ENCODE measurements at places on chromosomes 1 and 21.

DNA sequence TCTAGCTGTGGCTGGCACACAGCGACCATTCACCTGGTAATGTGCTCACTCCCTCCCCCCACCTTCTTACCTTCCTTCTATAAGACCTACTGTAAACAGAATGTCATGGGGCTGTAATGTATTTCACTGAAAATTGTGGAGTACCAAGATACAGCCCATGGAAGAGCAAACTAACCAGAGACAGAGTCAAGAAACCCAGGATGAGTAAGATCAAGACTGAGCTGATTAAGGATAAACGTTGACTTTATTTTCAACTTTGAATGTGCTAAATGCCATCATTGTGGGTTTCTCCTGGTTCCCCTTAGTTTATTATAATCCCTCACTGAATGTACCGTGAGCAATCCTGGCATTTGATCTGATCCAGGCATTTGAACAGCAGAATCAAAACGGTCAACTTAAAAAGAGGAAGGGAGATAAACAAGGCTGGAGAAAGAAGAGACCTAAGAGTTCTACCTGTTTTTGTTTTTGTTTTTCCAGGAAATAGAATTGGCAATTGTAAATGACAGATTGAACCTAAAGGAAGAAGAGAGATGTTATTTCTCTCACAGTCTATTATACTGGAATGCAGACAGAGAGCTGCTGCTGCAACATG is 16.1 kb upstream of the ATP1B1 start:
- DNase-seq, result no peak

DNA sequence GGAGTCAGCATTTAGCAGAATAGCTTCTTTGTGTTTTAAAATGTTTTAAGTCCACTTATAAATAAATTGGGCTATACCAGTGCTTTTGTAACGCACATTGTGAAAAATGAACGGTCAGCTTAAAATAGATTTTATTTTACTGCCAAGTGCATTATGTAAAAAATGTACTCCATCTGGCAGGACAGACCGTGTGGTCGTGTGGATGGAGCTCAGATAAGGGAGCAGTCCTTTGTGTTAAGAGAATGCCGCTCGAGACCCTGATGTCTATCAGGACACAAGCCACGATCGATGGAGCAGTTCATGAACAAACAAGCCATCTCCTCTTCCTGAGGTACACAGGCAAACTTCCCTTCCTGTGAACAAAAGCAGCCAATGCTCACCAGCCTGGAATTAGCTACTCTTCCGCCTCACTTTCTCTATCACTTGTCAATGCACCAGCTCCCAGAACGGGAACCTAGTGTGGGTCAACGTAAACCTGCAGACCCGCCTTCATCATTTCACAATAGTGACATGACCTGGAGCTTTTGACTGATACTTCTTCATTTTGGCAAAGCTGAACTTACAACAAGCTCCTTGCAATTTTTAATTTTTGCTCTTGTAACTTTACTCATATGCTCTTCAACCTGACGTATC is 243.5 kb downstream of the TGFB2 start:
- no peak for DNase-seq

DNA sequence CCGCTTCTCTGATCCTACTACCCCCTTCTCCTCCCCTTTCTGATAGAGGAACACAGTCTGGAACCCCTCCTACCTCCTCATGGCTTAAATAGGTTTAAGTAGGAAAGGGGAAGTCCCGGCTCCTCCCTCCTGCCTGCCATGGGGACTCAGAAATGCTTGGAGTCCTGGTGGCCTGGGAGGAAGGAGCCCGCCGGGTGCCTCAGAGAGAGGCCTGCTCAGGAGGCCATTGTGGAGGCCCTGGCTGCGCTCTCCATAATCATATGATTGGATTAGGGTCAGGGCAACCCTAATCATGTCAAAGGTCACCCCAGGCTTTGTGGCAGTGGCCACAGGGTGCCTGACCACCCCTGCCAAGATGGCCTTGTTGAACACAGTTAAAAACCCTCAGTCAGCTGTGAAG is 29.0 kb downstream of the WNT3A start:
- no peak for DNase-seq

DNA sequence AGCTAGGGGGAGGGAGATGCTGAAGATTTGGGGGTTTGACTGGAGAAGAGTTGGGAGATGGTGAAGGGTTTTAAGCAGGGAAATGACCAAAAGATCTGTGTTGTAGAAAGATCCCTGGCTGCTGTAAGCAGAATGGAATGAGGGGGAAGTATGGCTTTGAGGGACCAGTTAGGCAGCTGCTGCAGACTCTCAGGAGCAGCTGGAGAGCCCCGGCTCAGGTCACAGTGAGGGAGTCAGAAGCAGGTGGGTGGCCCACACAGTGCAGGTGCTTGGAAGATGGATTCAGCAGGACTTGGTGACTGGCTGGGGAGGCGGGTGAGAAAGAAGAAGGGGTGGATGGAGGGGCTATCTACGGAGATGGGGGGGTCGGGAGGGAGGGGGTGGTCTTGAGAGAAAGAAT is 35.7 kb downstream of the EDN2 start:
- peak; percentile 52 for DNase-seq

GRCh38 chr1:21331752-21332478 is 41.7 kb upstream of the ECE1 start:
- no peak for DNase-seq

GRCh38 chr1:93437976-93438605 is 9.8 kb upstream of the FNBP1L start:
- peak; percentile 14 for DNase-seq

DNA sequence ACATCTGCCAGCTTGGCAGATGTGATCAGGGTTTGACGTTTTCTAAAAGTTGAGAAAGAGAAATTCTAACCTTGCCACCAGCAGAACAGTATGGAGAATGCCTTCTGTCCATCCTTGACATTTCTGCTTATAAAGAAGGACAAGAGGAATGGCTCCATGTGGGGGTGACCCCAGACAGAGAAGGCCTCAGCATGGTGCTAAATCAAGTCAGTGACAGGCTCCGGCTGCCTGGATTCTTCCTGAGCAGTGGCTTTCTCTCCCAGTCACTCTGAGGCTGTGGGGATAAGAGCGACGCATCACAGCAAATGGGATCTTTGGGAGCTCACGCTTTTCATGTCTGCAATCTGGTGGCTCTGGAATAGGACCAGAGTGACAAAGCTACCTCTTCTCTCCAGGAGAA is 640.2 kb upstream of the CAMK1G start:
- DNase-seq, result no peak

DNA sequence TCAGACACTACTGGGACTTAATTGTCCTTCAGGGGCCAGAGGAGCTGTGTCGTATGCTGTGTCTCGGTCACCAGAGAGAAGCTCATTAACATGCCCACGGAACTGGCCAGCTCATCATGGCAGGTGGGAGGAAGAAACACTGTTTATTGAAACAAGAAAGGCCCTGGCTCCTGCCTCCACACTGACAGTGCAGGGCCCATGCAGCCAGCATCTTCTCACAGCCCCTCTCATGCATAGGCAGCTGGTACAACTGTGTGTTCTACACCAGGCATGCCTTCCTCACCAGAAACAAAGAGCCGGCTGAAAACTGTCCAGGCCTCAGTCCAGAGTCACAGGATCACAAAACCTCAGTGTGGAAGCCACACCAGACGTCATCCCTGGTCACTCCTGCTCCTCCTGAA is 106.0 kb downstream of the UBE2U start:
- peak; percentile 39 for DNase-seq

DNA sequence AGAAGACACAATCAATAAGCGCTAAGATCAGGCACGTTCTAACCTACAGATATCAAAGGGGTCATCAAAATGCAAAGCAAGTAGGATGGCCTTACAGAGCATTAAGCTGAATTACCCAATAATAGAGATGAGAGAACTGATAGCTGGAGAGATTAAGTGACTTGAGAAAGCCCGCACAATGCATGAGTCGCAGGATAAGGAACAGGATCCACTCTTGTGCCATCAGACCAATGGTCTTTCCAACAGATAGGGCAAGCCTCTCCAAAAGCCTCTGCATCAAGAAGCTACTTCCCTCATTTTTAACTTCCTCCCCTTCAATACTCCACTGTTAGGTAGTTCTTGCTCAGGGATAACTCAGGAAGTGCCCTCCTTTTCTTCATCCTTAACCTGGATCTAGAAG is 2.6 kb downstream of the CHML start:
- DNase-seq, result no peak
